ENCODE measurements at places on chromosomes 4 and X.

- DNase-seq, result no peak
Observed at GRCh38 chrX:73215246-73215645, 595 bp upstream of the NAP1L2 start.

DNA sequence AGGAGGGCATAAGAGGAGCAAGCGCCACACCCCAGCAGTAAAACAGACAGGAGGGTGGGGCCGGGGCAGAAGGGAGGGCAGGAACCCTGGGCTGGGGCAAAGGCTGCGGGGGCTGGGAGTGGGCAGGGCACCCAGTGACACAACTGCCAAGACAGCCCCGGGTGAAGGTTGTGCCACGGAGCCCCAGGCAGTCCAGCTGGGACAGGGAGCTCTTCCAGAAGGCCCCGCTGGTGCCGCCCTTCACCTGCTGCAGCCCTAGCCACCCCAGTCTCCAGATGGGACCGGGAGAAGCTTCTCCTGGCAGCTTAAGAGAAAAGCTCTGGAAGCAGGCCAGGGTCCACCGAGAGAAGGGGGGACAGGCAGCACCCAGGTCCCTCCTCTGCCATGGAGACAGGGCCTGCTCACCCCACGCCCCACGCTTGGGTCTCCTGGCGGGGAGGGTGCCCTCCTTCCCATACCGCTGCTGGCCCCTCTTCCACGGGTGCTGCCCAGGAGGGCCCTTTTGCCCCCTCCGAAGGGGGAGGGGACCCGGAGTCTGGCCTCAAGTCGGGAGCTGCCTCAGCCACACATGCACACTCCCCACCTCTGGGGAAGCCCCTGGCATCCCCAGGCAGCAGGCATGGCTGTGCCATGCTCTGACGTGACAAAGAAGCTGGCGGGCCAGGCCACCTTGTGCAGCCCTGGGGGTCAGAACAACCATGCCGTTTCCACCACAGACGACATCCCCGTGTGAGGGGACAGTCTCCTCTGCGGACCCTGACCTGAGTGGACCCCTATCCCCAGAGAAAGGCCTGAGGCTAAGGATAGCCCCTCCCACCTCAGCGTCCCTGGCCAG, 1.5 kb downstream of the DGKQ start:
- no peak for DNase-seq

- no peak for DNase-seq
Observed at GRCh38 chrX:3697220-3697684, 16.2 kb downstream of the PRKX start.

- no peak for DNase-seq
Observed at GRCh38 chr4:168059251-168059650, 33.1 kb upstream of the ANXA10 start.

- peak; percentile 79 for DNase-seq
Observed at GRCh38 chr4:7829652-7830580, 109.7 kb downstream of the AFAP1 start.

- no peak for DNase-seq
Observed at GRCh38 chr4:99868126-99868596, 26.1 kb downstream of the LAMTOR3 start.

- no peak for DNase-seq
Observed at GRCh38 chr4:19993242-19993641, 258.5 kb upstream of the SLIT2 start.

DNA sequence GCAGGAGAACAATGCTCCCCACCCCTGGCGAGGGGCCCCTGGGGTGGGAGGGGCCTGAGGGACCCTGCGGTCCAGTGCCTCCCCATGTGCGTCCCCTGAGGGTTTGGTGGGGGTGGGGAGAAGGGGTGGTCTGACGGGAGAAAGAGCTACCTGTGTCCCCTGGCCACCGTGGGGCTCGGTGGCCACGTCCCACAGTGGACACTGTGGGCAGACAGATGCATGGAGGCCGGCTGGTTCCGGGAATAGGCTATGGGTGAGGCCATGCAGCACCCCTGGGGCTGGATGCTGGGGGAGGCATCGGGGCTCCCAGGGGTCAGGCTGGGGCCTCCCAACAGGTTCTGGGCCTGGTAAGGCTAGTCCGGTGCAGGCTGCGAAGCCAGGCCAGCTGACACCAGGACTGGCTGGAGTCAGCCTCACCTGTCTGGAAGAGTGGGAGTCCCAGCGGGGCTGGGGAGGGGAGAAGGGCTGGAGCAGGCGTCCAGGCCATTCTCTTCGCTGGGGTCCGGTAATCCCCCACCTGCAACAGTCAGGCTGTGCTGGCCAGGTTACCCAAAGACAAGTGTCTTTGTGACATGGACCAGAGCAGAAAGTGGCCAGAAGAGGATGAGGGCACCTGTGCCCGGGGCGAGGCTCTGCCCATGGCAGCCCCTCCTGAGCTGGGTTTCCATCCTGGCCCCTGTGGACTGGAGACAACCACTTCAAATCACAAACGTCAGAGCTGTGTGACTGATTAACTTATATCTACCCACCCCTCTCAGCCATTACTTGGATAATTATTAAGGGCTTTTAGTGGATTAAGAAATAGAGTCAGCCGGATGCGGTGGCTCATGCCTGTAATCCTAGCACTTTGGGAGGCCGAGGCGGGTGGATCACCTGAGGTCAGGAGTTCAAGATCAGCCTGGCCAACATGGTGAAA, 1.4 kb upstream of the FAM53A start:
- DNase-seq, result no peak

DNA sequence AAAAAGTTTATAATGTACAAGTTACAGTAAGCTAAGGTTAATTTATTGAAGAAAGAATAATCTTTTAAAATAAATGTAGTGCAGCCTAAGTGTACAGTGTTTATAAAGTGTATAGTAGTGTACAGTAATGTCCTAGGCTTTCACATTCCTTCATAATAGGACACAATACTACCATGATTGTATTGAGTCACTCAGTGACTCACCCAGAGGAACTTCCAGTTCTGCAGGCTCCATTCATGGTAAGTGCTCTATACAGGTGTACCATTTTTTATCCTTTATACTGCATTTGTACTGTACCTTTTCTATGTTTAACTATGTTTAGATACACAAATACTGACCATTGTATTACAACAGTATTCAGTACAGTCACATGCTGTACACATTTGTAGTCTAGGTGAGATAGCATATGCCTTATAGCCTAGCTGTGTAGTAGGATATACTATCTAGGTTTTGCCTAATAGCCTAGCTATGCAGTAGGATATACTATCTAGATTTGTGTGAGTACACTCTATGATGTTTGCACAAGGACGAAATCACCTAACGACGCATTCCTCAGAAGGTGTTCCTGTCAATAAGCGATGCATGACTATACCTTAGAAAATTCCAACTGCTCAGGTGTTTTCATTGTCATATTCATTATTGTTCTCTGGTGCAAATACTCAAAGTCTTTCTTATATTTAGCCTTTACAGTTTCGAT, 5.5 kb upstream of the TMEM255A start:
- DNase-seq, result no peak

- no peak for DNase-seq
Observed at GRCh38 chrX:154731881-154732280, 19.0 kb downstream of the GAB3 start.

GRCh38 chr4:174522183-174523024, at the start of gene HPGD:
Gene HPGD, minus strand, starts transcription at chr4:174522488. Its CDS starts 37 bp downstream, at chr4:174522451.
- DNase-seq, result peak; percentile 90

DNA sequence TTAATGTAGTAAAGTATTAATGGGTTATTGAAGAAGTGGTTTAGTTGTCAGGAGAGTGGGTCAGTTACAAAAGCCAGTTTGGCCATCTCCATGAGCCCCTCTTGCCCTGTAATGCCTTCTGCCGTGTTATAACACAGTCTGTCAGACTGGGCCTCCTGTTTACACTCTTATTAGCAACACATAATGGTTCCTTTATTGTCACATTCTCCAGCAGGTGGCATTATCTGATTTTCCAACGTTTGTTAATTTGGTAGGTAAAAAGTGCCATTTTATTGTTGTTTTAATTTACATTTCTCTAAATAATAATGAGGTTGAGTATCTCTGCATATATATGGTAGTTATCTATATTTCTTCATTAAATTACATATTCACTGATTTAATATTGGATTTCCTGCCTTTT, 560.8 kb downstream of the FGF13 start:
- DNase-seq, result peak; percentile 0

GRCh38 chr4:134754301-134755019, 552.9 kb upstream of the PABPC4L start:
- DNase-seq, result no peak

DNA sequence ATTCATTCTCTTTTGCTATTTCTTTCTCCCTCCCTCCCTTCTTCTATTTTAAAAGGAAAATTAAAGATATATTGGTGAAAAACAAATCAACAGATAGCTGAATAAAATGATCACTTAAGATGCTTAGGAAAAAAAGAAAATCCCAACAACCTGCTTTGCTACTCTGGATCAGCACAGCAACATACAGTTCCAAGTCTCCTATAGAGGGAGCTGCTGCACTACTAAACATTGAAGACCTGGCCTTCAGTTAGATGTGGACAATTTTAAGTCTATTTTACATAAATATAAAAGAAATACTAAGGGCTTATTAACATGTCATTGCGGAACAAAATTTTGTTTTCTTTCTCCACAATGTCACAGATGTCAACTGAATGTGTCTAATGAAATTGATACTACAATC, 226.4 kb downstream of the MAGEB5 start:
- peak; percentile 50 for DNase-seq

DNA sequence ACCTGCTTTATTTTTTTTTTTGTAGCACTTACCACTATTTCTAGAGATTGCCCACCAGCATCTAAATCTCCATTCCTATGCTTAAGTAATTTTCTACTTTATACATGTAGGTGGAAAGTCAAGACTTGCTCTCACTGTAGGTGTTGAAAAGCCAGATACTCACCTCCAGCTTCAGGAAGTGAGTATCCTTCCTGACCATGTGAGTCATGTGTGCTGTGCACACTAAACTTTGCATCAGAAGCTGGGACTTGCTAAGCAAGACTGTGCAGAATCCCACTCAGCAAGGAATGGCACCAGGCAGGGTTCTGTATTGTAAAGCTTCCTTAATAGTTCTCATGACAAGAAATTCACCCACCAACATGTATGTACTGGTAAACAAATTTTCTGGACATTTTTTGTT, 151.8 kb downstream of the POU4F2 start:
- no peak for DNase-seq

GRCh38 chr4:15809466-15809865, 31.3 kb downstream of the CD38 start:
- DNase-seq, result no peak

DNA sequence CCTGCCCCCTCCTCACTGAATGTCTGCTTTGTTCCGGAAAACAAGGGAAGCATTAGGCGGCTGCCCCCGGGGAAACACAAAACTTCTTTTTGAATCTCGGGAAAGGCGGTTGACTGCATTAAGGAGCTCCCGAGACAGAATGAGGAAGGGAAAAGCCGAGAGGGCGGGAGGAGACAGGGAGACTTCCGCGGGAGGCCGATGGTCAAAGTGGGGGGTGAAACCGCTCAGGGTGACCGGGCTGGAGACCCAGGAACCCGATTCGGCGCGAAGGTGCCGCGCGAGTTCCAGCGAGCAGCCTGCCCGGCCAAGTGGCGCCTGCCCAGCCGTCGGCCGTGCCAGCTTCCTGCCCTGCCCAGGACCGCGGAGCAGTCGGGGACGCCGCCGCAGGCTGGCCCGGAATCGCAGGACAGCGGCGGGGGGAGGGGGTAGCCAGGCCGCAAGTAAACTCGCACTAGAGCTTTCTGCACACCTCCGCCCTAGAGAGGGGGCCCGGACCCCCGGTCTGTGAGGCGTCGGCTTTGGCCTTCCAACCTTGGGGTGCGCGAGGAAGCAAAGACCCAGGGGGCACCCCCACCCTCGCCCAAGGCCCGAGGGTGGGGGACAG, 55.1 kb upstream of the BCOR start:
- DNase-seq, result peak; percentile 27

- DNase-seq, result no peak
Observed at GRCh38 chr4:1367230-1367935, 20.4 kb downstream of the UVSSA start.

DNA sequence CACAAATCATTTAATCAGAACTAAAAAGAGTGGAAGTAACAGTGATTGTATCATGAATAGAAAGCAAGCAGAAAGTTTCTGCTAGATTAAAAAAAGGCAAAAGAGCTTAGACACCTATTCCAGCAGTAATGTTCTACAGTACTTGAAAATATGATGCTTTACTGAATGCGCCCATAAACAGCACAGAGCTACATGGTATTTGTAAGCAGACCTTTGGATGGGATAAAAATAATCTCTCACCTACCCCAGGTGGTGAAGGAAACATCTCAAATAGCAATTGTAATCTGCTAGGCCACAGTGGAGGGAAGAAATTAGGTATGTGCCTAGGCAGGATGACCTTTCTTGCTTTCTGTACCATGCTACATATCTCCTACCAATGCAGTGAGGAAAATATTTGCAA, 280.9 kb upstream of the PRKX start:
- DNase-seq, result no peak

GRCh38 chr4:951186-951585, 18.9 kb downstream of the TMEM175 start:
- DNase-seq, result no peak

- DNase-seq, result no peak
Observed at GRCh38 chr4:38917481-38918025, 49.9 kb downstream of the FAM114A1 start.

DNA sequence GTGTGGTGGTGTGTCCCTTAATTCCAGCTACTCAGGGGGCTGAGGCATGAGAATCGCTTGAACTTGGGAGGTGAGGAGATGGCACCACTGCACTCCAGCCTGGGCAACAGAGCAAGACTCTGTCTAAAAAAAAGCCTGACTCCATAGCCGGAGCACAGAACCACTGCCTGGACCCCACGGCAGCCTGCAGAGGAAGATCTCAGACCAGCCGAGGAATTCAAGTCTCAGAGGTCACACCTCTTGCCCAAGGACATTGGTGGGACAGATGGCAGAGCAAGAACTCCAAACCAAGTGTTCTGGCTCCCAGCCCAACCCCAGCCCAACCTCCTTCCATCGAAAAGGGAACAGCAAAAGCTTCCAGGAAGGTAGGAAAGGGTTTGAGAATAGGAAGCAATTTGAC, 70.8 kb downstream of the SMIM20 start:
- DNase-seq, result no peak

DNA sequence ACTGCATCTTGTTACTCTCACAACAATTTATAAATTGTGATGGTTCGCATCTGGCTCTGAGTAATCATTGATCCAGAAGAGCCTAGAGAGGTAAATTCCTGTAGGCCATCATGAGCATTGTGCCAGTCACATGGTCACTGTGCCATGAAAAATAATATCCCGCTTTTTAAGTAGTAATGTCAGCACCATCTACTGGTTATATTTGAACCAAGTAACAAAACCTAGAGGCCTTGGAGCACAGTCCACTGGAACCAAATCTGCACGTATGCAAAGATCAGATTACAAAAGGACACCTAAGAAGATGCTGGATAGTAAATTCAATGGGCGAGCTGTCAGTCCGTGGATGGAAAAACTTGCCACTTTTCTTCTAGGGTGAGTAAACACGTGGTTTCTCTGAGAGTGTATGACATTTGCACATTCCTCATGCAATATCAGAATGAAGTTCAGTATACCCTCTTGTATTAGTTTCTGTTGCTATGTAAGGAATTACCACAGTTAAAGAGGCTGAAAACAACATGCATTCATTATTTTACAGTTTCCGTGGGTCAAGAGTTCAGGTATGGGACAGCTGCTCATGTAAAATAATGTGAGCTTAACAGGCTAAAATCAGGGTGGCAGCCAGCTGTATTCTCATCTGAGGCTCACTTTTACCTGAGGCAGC, 26.8 kb downstream of the FAM114A1 start:
- DNase-seq, result no peak
